ENCODE measurements at places on chromosomes 13 and 19.

- no peak for DNase-seq
Observed at GRCh38 chr19:54393381-54393780, 21.9 kb upstream of the TTYH1 start.

DNA sequence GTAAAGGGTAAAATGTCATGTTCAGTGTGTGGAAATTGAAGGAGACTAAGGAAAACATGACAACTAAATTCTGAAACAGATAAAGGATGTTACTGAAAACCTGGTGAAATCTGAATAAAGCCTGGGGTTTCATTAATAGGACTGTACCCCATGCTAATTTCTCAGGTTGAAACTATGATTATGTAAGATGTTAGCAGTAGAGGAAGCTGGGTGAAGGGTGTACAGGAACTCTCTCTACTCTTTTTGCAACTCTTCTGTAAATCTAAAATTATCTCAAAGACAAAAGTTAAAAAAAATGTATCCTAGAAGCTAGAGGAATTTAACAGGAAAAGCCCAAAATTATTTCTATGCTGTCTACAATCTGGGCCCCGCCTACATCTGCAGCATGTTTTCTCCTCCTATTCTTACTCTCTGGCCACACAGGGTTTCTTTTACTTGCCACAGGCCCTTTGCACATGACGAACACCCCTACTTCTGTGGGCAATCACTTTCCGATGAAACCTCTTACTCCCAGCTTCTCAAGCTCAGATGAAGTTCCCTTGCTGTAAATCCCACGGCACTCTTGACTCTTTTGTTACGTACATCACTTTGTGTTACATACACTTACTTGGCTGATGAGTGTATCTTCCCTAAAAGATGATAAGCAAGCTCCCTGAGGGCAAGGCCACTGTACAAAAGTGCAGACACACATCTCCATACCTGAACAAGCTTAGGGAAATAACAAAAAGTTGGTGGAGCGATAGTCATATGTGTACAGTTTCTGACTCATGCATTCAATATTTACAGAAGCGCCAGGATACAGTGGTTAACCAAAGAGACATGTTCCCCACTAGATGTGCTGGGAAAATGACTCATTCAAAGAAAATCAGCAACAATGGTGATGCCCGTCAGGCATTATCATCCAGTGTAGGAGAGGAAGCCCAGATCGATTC lies 32.6 kb downstream of the RUBCNL start:
- peak; percentile 98 for DNase-seq

DNA sequence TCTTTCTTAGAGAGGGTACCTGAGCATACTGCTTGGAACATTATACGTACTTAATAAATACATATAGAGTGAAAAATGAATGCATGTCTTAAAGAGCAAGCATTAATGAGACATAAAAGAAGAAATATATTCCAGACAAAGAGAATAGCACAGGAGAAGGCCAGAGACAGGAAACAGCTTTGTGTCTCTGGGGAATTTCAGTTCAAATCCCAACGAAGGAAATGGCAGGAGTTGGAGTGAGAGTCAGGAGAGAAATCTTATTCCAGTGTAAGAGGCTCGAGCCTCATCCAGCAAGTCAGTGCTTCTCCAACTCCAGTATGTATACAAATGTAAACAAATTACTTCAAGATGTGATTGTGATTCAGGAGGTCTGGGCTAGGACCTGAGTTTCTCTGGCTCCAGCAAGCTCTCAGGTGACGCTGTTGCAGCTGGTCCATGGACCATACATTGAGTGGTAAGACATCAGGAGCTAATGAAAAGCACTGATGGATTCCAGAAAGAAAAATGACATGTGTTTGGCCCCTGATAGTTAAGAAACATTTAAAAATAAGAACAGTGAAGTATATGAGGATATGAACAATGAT lies 108.2 kb downstream of the RAP2A start:
- DNase-seq, result no peak

DNA sequence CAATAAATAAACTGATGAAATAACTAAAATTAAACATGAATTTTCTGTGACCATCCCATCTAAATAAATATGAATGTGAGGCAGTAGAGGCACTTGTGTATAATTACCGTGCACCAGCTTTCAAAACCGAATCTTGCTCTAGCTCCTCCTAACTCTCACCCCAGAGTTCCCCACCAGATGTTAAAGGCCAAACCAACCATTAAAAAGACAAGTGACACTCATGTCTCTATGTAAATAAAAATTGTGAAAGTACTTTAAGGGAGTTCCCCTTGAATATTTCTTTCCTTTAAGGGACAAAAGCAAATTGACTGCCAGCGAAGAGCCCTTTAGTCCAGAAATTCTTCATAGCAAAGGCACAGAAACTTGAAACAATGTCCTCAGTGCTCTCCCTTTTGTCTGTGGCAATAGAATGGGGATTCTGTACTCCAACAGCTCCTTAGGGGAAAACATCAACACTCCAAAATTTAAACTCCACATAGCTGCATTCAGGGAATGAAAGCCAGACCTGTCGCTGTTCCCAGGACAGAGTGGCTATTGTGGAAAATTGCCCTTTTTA lies 101.7 kb upstream of the SOX21 start:
- no peak for DNase-seq

DNA sequence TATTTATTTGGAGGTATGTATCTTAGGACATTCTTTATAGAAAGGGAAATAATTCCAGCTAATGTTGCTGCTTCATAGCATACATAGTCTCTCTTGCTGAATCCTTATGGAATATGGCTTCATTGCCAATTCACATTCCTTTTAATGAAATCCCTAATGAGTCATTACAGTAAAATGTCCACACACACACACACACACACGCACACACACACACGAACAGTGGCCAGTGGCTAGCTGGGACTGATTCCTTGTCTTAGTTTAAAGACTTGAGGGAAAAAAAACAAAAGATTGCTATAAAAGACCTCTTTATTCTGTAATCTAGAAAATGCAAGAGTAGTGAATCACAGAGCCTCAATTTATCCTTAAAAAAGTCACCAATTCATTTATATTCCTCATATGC lies 301.6 kb downstream of the SLITRK6 start:
- no peak for DNase-seq

- DNase-seq, result no peak
Observed at GRCh38 chr19:51663650-51664049, 17.0 kb upstream of the SIGLEC14 start.

DNA sequence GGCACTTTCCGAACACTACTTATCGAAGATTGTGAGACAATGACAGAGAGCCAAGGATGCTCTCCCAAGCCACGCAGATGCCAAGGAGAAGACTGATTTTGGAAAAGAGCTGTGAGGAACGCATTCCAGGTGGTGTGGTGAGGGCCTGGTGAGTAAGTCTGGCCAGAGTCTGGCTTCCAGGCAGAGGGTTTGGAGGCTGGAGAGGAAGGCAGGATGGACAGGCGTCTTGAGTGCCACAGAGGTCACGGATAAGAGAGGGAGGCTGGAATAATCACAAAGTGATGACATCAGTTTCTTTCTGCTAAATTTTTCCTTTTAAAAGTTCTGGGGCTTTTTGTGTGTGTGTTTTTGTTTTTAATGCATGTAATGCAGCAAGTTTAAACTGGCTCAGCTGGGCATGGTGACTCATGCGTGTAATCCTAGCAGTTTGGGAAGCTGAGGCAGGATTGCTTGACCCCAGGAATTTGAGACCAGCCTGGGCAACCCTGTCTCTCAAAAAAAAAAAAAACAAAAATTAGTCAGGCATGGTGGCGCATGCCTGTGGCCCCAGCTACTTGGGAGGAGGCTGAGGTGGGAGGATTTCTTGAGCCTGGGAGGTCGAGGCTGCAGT lies 235.1 kb downstream of the NALCN start:
- no peak for DNase-seq

DNA sequence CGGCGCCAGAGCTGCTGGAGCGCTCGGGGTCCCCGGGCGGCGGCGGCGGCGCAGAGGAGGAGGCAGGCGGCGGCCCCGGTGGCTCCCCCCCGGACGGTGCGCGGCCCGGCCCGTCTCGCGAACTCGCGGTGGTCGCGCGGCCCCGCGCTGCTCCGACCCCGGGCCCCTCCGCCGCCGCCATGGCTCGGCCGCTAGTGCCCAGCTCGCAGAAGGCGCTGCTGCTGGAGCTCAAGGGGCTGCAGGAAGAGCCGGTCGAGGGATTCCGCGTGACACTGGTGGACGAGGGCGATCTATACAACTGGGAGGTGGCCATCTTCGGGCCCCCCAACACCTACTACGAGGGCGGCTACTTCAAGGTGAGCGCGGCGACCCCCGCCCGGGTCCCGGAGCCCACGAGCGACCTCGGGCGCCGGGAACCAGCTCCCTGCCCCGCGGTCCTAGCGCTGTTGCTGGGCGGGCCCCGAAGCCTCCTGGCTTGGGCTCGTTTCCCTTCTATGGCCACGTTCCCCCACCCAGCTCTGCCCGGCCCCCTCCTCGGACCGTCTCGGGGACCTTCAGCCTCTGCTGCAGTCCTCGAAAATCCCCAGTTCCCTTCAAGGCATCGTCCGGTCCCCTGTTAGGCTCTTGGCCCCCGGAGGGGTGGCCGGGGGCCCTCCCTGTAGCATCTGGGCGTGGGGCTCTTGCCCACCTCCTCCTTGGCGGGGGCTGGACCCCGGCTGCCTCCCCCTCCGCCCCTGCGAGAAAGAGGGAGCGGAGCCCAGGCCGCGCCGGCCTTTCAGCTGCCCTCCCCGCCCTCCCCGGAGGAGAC lies at the start of gene CDC34:
Gene CDC34, plus strand, starts transcription at position 8 of the 808 bp plus-strand sequence. Its CDS starts 172 bp downstream, at position 180.
- DNase-seq, result no peak

DNA sequence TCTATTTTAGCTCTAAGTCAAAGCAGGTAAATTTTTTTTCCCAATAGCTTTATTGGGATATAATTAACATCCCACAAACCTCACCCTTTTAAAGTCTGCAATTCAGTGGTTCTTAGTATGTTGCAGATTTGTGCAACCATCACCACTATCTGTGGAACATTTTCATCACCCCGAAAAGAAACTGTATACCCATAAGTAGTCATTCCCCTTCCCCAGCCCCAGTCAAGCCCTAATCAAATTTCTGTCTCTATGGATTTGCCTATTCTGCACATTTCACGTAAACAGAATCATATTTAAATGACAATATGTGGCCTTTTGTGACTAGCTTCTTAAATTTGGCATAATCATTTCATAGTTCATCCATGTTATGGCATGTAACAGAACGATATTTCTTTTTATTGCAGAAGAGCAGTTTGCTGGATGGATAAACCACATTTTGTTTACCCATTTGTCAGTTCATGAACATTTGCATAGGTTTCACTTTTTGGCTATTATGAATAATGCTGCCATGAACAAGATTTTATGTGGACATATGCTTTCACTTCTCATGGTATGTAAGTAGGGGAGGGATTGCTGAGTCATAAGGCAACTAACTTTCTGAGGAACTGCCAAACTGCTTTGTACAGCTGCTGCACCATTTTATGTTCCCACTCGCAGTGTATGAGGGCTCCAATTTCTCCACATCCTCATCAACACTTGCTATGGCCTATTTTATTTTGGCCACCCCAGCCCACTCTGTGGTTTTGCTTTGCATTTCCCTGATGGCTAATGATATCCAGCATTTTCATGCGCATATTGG lies 10.9 kb downstream of the SLC46A3 start:
- DNase-seq, result no peak

- DNase-seq, result peak; percentile 9
Observed at GRCh38 chr13:29125191-29125933, 305.2 kb downstream of the MTUS2 start.
